ENCODE measurements at places on chromosomes 3 and 15.

- H3K27me3 ChIP-seq, result no peaks in the 10 kb centered on the region
- no peak for DNase-seq
- no peaks in the 10 kb centered on the region for H3K36me3 ChIP-seq
- H3K4me3 ChIP-seq, result no peak overlapping the region
- no peaks in the 10 kb centered on the region for H3K4me1 ChIP-seq
- no peak overlapping the region for H3K27ac ChIP-seq
Observed at GRCh38 chr3:141275973-141276372, 44.3 kb downstream of the PXYLP1 start.

GRCh38 chr3:148646126-148646665, 51.5 kb upstream of the AGTR1 start:
- H3K4me1 ChIP-seq, result no peaks in the 10 kb centered on the region
- no peaks in the 10 kb centered on the region for H3K27me3 ChIP-seq
- DNase-seq, result no peak

- DNase-seq, result peak; percentile 60
- H3K27me3 ChIP-seq, result no peaks in the 10 kb centered on the region
- H3K4me3 ChIP-seq, result peak overlapping the region; percentile 66
- H3K4me1 ChIP-seq, result peaks cover 50% of the 10 kb centered on the region
Observed at GRCh38 chr3:30607032-30607833, 832 bp downstream of the TGFBR2 start.

DNA sequence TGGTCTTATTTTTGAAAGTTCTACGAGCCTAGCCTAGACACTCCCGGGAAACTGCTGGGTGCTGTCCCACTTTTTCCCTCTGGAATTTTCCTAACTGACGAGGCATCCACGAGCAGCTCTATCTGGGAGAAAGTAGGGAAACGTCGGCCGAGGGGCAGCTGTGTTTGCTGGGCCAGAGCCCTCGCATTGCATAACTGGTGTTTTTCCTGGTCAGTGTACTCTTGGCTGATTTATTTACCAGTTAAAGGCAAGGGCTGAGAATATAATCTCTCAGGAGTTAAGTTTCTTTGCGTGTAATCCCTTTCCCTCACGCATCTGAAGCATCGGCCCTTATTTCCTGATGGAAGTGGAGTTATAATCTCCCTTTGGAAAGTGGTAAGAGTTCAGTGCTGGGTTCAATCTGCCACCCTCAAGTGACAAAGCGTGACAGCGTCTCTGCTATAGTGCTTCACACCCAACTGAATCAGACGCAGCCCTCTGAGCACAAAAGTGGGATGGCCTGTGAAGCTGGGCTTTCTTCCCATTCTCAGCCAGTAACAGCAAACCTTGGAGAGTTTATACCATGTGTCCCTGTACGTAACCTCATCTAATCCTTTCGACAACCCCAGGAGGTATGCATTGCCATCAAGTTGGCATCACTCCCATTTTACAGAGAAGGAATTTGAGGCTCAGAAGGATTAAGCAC, 311.5 kb downstream of the RORA start:
- H3K36me3 ChIP-seq, result peaks cover 16% of the 10 kb centered on the region
- peak overlapping the region; percentile 88 for H3K27ac ChIP-seq
- H3K4me1 ChIP-seq, result peaks cover 34% of the 10 kb centered on the region
- H3K27me3 ChIP-seq, result no peaks in the 10 kb centered on the region

GRCh38 chr3:195443391-195443989, 670 bp upstream of the ACAP2 start:
- H3K27me3 ChIP-seq, result no peaks in the 10 kb centered on the region
- no peak for DNase-seq
- H3K27ac ChIP-seq, result peak overlapping the region; percentile 94

DNA sequence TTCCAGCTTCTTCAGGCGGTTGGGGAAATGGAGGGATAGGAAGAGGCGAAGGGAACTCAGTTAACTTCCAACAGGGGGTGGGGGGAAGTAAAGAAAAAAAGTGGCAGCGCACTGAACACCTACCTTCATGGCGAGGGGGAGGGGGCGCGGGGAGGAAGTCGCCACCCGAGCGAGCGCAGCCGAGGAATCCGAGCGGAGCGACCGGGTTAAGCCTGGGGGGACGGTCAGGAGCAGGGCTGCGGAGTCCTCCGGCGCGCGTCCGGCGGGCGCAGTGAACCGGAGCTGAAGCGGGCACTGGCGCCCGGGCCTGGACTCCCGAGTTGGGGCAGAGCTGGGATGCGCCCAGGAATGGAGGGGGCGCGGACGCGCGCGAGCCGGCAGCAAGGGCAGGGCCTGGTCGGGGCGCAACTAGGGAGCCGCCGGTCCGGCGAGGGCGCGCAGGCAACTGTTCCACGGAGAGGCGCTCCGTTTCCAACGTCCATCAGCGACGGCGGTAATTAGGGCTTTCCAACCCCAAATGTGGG, at the start of gene WNT5A:
WNT5A (minus strand) TSS at position 450 of the 524 bp plus-strand sequence; CDS start at position 129, 321 bp downstream.
- H3K27me3 ChIP-seq, result peaks cover 49% of the 10 kb centered on the region
- no peak within 1 kb of the TSS for H3K27ac ChIP-seq
- H3K4me1 ChIP-seq, result no peaks in the 10 kb centered on the region
- peaks cover 11% of the 10 kb centered on the region for H3K36me3 ChIP-seq
- H3K4me3 ChIP-seq, result peak within 1 kb of the TSS; percentile 71
- DNase-seq, result no peak

- H3K36me3 ChIP-seq, result no peaks in the 10 kb centered on the region
- H3K27ac ChIP-seq, result no peak overlapping the region
- no peak overlapping the region for H3K4me3 ChIP-seq
- H3K4me1 ChIP-seq, result no peaks in the 10 kb centered on the region
- no peak for DNase-seq
- H3K27me3 ChIP-seq, result no peaks in the 10 kb centered on the region
Observed at GRCh38 chr3:152497890-152498289, 229.2 kb downstream of the MBNL1 start.

DNA sequence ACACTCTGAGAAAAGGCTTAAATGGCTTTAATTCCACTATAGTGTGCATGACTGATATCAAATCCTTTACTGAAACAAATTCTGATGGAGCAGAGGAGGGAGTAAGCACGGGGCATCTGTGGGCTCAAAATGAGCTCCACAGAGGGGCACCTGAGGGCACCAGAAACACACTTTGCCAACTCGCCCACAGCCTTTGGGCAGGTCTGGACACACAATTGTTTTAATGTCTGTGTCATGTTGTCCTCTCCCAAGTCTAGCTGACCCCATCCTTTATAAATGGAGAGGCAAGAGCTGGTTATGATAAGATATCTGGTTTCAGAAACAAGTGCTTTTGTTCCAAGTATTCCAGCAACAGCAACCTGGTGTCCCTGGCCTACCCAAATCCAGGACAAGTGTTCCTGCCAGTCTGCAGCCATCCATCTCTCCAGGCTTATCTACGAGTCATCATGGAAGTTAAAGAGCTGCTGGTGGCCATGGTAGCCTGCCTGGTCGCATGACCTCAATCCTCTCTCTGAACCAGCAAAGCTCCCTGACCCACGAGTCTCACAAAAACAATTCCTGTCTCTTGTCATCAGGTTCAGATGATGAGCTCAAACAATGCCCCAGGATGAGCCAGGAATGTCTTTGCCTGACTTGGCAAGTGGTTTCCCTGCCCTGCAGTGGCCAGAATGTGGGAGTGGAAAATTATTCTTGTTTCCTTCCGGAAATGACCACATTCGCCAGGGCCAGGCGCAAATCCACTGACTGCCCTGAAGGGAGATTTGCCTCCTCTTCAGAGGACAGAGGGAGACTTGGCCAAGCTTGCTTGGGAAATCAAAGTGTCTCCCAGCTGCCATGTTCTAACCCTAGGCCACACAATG, 64.4 kb upstream of the TPM1 start:
- H3K36me3 ChIP-seq, result no peaks in the 10 kb centered on the region
- no peak for DNase-seq
- peaks cover 32% of the 10 kb centered on the region for H3K4me1 ChIP-seq
- no peak overlapping the region for H3K27ac ChIP-seq

- no peak for DNase-seq
- H3K27ac ChIP-seq, result no peak overlapping the region
- no peaks in the 10 kb centered on the region for H3K4me1 ChIP-seq
- H3K4me3 ChIP-seq, result no peak overlapping the region
- peaks cover 61% of the 10 kb centered on the region for H3K27me3 ChIP-seq
Observed at GRCh38 chr3:46851364-46852333, 11.6 kb downstream of the MYL3 start.

DNA sequence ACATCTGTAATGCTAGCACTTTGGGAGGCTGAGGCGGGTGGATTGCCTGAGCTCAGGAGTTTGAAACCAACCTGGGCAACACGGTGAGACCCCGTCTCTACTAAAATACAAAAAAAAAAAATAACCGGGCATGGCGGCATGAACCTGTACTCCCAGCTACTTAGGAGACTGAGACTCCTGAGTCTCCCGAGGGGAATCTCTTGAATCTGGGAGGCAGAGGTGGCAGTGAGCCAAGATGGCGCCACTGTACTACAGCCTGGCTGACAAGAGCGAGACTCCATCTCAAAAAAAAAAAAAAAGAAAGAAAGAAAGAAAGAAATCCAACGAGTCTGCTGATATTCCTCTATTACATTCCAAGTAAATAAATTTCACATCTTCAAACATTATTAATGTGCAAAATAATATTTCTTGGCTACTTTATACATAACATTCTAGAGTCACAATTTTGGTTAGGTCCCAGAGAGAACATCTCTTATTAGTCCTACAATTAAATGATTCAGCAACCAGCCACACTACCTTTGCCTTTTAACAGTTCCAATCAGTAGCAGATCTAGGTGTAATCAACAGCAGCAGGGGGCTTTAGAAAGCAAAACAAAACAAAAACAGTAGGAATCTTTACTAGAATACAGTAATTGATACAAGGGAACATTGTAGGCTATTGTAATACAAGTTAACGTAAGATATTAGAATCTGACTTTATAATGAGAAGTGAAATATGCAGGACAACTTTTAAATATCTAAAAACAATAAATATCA, 195.8 kb downstream of the TBC1D5 start:
- no peaks in the 10 kb centered on the region for H3K27me3 ChIP-seq
- no peaks in the 10 kb centered on the region for H3K4me1 ChIP-seq
- no peak overlapping the region for H3K27ac ChIP-seq
- DNase-seq, result no peak

DNA sequence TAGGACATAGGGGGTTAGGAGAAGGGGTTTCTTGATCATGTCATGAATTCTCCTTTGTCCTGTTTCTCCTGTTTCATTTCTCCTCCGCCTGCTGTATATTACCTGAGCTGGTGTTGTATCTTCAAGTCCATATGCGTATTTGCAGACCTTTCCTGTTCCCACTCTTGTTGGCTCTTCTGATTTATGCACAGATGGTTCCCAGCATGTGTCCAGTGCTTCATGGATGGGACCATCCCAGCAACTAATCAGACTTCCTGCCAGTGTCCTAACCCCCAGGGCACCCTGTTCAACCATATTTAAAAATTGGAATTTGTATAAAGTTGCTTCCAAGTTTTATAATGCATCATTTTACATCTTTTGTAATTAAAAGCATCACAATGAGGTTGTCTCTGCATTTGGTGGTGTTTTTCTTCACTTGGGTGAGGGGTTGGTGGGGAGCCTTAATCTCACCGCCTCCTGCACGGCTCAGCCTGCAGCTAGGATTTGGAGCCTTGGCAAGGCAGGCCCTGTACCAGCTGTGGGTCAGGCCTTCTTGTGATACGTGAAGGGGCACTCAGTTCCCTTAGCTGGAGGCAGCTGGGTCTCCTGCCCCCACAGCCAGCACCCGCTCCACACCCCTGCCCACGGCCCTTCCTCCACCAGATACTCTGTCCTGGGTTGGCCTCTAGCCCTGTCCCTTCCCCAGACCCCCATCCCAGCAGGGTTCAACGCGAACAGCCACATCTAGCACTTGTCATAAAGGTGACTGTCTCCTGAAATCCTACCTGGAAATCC, 72.0 kb upstream of the BLM start:
- no peaks in the 10 kb centered on the region for H3K27me3 ChIP-seq
- H3K27ac ChIP-seq, result no peak overlapping the region
- peaks cover 9% of the 10 kb centered on the region for H3K4me1 ChIP-seq
- no peak overlapping the region for H3K4me3 ChIP-seq

GRCh38 chr3:157347577-157348303, 88.9 kb upstream of the PTX3 start:
- no peaks in the 10 kb centered on the region for H3K36me3 ChIP-seq
- H3K27ac ChIP-seq, result no peak overlapping the region
- no peaks in the 10 kb centered on the region for H3K4me1 ChIP-seq
- no peak overlapping the region for H3K4me3 ChIP-seq

- H3K27ac ChIP-seq, result no peak overlapping the region
- peaks cover 14% of the 10 kb centered on the region for H3K4me1 ChIP-seq
- H3K36me3 ChIP-seq, result no peaks in the 10 kb centered on the region
- H3K27me3 ChIP-seq, result peaks cover 69% of the 10 kb centered on the region
- no peak for DNase-seq
Observed at GRCh38 chr15:69734699-69735098, 282.1 kb downstream of the RPLP1 start.

DNA sequence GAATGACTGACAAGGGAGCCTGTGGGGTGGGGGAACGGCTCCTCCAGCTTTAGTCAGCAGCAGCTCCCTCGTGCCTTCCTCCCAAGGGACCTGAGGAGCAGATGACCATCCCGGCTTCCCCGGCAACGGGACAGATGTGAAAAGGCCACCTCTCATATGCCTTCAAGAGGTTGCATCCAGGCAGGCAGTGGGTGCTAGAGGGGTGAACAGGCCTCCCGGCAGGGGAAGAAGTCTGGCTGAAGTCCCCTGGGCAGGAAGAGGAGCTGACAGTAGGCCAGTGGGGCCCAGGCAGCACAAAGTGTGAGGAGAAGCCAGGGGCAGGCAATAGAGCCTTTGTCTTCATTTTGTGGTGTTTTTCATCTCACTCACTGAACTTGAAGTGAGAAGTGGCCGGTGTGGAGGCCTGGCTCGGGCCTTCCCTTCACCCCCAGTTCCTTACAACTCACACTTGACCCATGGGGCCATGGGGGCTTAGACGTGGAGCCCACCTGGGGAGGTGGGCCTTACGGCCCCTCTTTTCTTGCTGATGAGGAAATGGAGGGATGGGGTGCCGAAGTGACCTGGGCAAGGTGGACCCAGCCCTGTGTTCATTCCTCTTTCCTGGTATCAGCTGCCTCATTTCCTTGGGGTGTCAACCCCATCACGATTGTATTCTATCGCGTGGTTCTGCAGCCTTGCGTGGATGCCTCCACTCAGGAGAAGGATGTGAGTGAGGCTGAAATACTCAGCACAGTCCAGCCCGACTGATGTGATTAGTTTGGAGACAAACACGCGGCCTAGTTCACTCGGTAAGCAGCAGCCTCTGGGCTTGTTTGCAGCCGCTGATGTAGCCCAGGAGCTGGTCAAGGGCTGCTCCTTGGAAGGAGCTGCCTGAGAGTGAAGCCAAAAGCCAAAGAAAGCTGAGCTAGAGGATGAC, 115.5 kb upstream of the ALDH1A3 start:
- DNase-seq, result no peak
- no peak overlapping the region for H3K27ac ChIP-seq
- H3K27me3 ChIP-seq, result no peaks in the 10 kb centered on the region
- H3K4me3 ChIP-seq, result no peak overlapping the region
- H3K36me3 ChIP-seq, result peaks cover 6% of the 10 kb centered on the region

DNA sequence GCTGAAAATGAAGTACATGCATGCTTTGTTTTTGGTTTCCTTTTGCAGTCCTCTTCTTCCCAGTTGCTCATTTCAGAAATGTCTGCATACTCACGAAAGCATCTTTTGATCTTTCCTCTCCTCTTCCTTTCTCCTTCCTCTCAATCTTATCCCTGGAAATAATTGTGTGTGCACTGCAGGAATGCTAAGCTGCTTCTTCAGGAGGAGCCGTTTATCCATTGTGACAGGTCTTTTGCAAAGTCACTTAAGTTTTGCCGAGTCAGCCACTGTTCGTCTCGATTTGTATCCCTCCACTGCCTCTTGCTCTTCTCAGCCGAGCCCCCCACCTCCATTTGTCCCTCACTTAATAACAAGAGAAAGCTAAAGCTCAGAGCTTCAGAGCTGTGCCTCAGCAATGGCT, 597.6 kb downstream of the AGBL1 start:
- DNase-seq, result no peak
- H3K4me1 ChIP-seq, result no peaks in the 10 kb centered on the region
- no peaks in the 10 kb centered on the region for H3K36me3 ChIP-seq
- peaks cover 20% of the 10 kb centered on the region for H3K27me3 ChIP-seq

Measured in Calu3 (cell line).